ENCODE measurements at places on chromosomes 2 and 18.

DNA sequence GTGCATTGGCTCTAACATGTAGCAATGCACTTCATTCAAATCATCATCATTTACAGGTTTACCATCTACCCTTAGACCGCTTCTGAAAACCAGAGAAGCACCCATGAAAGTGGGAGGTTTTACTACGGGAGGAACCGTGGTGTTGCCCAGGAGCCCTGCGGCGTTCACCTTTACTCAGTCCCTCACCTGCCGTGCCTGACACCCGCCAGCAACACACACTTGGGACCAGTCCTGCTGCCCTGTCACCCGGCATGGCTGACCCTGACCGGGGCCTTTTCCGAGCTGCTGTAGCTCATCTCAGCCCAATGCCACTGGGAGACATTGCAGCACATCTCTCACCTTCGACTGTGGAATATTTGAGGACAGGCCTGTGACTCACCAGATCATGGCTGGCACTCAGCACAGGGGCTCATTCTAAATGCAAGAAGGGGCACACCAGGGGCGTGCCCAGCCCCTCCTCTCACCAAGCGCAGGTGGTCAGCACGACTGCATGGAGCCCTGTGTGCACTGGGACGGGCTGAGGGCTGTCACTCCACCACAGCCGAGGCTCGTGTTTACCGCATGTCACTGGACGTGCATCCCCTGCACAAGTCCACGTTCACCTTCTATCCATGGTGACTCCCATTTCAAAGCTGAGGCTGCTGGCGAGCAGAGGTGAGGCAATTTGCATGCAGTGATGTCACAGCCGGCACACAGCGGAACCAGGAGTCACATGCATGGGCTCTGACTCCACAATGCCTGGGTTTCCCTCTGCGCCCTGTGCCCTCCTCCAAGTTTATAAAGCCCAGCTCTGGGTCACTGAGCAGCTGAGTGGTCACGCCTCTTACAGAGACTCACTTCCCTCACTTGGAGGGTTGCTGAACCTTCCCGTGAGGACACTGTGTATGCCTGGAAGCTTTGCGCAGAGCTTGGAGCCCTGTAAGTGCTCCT lies 76.7 kb upstream of the SNTG2 start:
- no peak for DNase-seq

GRCh38 chr18:76447258-76447890 lies 47.7 kb downstream of the ZNF516 start:
- peak; percentile 70 for DNase-seq

- DNase-seq: no peak
Observed at GRCh38 chr2:65429786-65430602, 2.4 kb downstream of the SPRED2 start.

GRCh38 chr2:121635371-121635770 lies 13.9 kb downstream of the CLASP1 start:
- no peak for DNase-seq

DNA sequence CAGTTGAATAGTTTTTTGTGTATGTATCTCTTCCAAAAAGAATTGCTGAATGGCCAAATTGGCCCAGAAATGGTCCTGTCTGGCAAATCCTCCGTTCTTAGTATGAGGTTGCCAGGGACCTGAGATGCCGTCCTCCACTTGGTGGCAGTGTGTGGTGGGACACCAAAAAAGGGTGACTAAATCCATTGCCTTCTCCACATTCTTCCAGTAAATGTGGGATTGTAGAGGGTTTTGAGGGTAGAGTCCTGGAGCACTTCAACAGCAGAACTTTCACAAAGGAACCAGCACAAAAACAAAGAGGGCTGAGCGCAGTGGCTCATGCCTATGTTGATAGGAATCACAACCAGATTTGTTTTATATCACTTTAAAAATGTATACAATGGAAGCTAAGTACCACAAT lies 199.9 kb downstream of the BCL2 start:
- DNase-seq: peak; percentile 26

DNA sequence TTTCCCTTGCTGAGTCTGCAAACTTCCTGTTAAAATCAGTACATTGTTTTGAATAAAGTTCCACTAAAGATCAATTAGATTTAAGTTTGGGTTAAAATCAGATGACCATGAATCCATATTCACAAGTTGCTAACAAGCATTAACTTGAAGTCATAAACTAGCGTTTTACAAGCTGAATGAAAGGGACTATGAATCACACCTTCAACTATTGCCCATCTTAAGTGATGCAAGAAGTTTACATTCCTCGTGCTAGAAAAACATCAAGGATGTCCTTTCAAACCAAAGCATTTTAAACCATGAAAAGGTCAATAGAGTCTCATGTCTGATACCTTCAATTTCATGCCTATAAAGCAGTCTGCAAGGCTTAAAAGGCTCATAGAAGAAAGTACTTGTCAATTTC lies 257.2 kb upstream of the SYT4 start:
- peak; percentile 38 for DNase-seq

DNA sequence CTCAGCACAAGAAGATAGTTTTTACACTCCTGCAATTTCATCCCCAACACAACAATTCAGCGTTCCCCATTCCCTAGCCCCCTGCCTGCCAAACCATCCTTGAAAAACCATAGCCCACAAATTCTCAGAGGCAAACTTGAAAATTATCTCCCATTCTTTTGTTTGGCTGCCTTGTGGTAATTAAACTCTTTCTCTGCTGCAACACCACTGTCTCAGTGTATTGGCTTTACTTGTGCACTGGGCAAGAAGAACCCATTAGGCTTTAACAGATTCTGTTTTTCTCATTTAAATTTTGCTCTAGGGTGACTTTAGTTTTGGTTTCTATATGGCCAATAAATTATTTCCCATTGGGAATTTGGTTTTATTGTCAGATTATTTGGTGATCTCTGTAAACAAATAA lies 23.2 kb upstream of the FTCDNL1 start:
- DNase-seq: no peak

GRCh38 chr2:22274661-22275060 lies 1110.3 kb upstream of the KLHL29 start:
- no peak for DNase-seq

GRCh38 chr2:233075141-233075965 lies 15.2 kb downstream of the INPP5D start:
- no peak for DNase-seq

DNA sequence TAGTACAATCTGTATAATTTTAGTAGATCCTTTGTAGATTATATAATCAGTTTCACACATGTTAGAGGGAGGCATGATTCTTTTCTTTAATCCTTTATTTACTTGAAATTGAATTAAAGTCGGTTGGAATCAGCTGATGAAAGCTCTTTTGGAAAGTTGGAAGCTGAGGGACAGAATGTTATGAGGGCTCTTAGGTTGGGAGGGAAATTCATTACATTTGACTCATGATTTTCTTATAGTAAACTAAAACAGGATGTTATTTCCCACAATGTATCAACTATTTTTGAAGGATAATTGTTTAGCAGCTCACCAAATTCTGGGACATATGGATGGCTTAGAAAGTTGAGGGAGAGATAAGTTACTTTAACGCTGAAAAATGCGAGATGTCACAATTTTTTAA lies 52.7 kb upstream of the TMEFF2 start:
- peak; percentile 22 for DNase-seq

GRCh38 chr2:147364597-147364996 lies 480.2 kb upstream of the ACVR2A start:
- no peak for DNase-seq

GRCh38 chr2:121476684-121477083 lies 54.0 kb upstream of the RNU4ATAC start:
- DNase-seq: no peak

GRCh38 chr2:181142514-181142913 lies 162.1 kb downstream of the UBE2E3 start:
- no peak for DNase-seq

- no peak for DNase-seq
Observed at GRCh38 chr2:126221506-126221905, 434.5 kb upstream of the GYPC start.

DNA sequence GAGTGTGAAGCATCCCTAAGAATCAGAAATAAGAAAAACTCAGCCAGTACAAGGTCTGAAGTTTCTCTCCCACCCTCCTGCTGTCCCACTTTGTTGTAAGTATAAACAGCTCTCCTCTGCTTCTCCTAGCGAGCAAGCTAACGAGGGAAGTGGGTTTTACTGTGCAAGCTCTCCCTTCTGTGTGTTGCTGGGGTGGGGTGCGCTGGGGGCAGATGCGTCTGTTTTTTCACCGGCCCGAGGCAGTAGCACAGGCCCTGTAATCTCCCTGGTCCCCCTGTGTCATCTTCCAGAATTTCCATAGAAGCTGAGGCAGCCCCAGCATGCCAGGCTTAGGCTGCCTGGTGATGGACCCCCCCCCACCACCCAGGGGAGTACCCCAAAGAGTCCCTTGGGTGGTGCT lies 9.4 kb upstream of the CXCR4 start:
- DNase-seq: no peak

- no peak for DNase-seq
Observed at GRCh38 chr2:3039188-3040065, 338.2 kb downstream of the EIPR1 start.

DNA sequence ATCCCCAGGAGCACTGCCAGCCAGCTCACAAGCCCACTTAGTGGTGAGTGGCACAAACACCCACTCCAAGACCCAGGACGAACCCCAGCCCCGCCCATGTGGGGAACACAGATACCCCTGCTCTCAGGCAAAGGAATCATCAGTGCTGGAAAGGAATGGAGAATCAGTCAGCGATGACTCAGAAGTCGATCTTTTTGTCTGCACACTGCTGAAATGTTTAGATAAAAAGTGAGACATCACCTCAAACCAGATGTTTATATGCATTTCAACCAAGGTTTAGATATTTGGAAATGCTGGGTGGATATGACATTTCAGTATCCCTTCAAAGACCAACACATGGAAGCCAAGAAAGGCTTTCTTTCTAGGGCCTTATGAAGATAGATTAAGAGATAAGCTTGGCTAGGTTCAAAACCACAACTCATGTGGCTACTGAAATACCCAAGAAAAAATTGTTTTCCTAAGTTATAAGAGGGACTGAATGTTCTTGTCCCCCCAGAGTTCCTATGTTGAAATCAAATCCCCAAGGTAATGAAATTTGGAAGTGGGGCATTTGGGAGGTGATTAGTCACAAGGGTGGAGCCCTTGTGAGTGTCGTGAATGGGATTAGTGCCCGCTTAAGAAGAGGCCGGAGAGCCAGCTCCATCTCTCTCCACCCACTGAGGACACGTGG lies 43.7 kb downstream of the POU3F3 start:
- peak; percentile 63 for DNase-seq

DNA sequence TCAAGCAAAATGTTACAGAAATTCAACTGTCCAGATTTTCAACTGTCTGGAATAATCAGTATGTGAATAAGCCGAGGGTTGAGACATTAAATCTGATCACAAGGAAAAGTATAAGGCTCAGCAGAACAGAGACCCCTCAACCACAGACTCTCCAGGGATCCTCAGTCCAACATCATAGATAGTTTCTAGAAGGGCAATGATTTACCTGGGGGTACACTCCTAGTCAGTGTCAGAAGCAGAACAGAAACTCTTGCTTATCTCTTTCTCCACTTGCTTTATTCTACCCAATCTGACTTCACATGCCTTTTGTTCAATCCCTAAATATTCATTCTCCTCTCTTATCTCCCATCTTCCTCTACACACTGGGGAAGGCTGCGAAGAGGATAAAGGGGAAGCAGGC lies 36.4 kb downstream of the ICOS start:
- no peak for DNase-seq

- DNase-seq: no peak
Observed at GRCh38 chr18:78662879-78663278, 316.7 kb upstream of the SALL3 start.

DNA sequence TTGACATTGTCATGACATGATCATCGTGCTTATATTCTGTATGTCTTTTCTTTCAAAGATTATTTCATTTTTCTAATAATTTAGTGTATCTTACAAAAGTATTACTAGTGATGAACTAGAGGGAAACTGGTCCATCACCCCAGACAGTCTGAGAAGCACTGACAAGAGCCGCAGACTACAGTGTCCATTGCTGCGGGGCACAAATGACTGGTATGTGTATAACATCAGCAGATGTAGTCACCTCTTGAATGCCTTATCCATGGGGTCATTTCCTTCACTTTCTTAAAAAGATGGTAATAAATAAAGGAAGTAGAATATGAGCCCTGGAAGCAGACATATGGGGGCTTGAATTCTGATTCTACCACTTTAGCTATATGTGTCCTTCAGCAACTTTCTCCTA lies 29.6 kb downstream of the NEMP2 start:
- DNase-seq: no peak

GRCh38 chr2:231228974-231229529 lies 30.6 kb downstream of the ARMC9 start:
- DNase-seq: no peak

DNA sequence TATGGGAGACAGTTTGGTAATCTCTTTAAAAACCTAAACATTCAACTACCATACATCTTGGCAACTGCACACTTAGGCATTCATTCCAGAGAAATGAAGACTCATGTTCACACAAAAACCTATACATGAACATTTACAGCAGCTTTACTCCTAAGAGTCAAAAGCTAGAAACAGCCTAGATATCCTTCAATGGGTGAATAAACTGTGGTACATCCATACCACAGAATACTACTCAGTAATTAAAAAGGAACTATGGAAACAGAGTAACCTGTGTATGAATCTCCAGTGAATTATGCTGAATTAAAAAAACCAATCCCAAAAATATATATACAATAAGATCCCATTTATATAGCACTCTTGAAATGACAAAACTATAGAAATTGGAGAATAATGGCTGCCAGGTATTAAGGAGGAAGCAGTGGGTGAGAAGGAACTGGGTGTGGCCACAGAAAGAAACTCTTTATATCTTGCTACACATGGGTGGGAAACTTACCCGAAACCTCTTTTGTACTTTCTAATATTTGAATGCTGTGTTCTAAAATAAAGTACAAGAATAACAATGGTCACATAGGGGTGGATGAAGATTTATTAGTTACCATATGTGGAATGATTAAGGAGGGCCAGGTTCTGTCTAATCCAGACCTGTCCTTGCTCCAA lies 13.7 kb downstream of the SESTD1 start:
- no peak for DNase-seq

- no peak for DNase-seq
Observed at GRCh38 chr2:54579682-54580620, 123.8 kb downstream of the SPTBN1 start.

DNA sequence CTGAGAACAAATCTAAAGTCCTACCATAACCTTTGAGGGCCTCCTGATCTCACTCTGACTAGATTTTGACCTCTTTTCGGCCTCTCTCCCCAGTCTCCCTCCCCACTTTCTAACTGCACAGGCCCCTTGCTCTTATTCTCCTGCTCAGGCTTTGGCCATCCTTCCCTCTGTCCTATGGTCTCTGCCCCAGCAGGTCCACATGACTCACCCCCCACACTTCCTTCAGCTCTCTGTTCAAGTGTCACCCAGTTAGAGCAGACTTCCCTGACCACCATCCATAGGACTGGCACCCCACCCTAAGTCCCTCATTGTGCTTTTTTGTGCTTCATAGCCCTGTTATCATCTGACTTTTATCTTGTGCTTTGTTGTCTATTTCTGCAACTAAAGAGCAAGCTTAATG lies 41.2 kb upstream of the NT5C1B start:
- no peak for DNase-seq

DNA sequence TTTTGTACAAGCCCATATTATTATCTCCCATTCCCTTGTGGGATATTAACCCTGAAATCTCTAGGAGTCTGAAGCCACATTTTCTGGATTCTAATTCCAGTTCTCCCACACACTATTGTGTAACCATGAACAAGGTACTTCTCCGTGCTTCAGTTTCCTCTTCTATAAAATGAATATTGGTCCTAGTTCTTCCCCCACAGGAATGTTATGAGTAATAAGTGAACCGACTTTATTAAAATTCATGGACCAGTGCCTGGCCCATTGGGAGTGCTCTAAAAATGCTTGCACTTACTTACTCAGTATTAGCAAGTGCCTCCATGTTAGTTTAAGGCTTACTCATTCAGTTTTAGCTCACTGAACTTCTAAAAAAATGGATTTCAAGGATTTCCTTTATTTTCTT lies 1.4 kb upstream of the ACMSD start:
- DNase-seq: peak; percentile 92

Measured in fibroblast of skin of right quadriceps (primary cell).